ENCODE measurements at places on chromosomes 2 and 18.
A peak's percentile ranks its signal among the peaks of the same experiment; 100 is the strongest.

DNA sequence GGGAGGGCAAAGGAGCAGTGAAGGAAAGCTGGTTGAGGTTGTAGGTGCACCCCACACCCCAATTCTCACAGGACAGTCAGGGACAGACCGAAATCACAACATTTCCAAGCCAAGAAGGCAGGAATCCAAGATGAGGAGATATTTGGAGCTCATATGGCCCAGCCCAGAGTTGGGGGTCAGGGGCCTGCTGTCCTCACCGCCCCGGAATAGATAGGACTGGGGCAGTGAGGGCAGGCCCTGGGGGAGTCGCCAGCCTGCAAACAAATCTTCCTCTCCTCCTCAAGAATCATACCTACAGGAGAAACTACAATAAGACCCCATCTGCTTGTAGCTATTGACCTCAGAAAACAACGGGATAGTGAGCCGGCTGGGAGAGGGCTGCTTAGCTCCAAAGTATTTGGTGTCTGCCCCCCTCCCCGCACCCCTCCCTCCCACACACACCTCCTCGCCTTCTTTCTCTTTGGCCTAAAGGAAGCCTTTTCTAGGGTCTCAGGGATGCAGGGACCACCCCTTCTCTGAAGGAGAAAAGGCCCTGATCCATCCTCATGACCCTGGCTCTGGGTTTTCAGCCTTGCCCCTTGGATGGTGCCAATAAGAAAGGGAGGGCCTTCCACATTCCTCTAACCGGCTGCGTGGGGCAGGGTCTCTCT, 3.8 kb downstream of the EN1 start:
- no peak for DNase-seq

DNA sequence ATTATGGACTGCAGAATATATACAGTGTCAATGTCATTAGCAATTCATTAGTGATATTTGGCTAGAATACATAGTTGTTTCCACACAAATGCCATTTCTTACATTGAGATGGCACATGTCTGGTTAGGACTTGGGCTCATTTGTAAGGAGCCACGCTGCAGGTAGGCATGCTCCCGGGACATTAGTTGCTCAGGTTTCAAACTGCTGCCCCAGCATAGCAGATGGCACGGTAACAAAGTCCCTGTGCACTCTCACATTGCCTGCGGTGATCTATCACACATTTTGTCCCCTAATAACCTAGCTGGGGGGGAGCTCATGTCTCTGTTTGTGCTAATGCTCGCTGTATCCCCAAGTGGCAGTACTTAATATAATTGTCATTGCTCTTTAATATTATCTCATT, 185.1 kb downstream of the NEDD4L start:
- DNase-seq = no peak

- no peak for DNase-seq
Measured at GRCh38 chr2:226403369-226403768, 396.3 kb downstream of the IRS1 start.

DNA sequence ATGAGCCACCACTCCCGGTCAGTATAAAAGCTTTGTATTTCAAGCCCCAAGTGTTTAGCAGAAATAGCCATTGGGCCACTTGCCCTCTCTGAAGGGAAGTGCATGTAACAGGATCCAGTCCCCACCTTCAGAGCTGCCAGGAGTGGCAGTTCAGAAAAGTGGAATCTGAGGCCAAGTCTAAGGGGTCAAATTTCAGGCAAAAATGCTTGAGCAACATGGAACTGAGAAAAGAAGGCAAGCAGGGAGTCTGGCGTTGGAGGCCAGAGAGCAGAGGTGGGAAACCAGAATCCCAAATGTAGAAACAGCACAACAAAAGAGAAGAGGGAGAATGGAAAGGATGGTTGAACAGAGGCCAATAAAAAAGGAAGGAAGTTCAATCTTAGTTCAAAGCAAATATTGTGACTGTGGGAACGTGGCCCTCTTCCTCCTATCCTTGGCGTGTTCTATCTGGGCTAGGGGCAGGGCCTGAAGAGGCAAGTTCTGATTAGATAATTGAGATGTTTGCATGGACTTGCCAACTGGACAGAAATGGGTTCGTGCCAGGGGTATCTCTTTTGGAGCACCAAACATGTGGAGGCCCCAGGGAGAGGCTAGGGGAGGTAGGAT, 102.2 kb downstream of the AP1S3 start:
- DNase-seq = no peak

DNA sequence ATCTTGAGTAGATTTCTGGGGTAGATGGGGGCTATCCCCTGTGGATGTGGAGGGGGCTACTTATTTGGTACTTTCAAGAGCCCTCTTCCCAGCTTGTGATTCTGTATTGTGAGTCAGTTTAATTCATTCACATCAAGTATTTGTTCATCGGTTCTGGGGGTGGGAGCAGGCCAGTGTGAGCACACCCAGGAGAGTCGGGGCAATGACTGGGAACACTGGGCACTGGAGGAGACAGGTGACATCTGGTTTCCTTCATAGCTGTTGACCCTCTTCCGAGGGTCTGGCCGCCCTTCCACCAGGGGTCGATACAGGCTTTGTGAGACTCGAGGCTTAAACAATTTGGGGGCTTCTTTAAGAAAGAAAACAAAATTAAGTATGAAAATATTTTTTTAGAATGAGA, 2.5 kb upstream of the TOGARAM2 start:
- no peak for DNase-seq

- peak; percentile 54 for DNase-seq
Measured at GRCh38 chr2:128593879-128594650, 275.4 kb upstream of the HS6ST1 start.

GRCh38 chr2:150264442-150264841, 223.0 kb downstream of the RND3 start:
- no peak for DNase-seq

GRCh38 chr2:227462972-227463931, 8.7 kb upstream of the AGFG1 start:
- DNase-seq = no peak

Measured in retina (tissue), 1 donor.